ENCODE measurements at places on chromosomes 3 and 15.
A peak's percentile ranks its signal among the peaks of the same experiment; 100 is the strongest.

DNA sequence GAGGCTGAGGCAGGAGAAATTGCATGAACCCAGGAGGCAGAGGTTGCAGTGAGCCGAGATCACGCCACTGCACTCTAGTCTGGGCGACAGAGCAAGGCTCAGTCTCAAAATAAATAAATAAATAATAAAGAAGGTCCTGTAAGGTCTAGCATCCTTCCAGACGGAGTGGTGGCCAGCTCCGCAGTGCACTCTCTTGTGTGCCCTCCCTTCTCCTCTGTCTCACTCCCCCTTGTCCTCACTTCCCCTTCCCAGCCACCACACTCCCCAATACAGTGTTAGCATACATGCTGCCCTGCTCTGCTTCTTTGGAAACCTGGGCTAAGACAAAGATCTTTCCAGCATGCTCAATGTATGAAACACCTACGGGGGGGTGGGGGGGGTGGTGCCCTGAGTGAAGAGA lies 3.4 kb upstream of the CLN6 start:
- DNase-seq: no peak

DNA sequence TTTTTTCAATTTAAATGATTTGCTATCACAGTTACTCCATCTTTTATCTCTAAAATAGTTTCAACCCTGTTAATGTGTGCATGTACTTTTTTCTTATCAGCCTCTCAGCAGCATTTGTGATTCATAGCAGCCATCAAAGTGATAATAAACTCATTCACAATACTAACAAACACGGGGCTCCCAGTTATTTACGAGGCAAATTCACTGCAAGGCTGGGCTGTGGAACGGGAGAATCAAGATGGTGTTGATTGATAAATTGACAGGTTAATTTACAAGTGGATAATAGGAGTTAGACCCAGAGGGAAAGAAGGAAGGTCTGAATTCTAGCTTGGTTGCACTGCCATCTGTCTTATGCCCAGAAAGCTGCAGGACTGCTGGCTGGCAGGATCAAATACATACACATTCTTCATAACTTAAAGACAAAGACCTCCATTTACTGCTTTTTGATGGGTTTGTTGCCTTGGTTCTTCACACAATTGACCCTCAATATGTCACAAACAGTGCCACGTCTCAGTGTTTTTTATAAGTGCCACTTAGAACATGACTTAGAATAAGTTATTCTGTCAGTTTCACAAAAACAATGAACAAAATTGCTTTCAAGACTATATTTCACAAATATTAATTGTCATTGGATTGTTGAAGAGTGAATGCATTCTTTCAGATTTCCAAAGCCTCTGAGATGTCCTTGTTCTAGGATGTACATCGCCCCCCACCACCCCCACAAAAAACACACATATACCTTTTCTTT lies 562.8 kb downstream of the NR2F2 start:
- peak; percentile 20 for DNase-seq

DNA sequence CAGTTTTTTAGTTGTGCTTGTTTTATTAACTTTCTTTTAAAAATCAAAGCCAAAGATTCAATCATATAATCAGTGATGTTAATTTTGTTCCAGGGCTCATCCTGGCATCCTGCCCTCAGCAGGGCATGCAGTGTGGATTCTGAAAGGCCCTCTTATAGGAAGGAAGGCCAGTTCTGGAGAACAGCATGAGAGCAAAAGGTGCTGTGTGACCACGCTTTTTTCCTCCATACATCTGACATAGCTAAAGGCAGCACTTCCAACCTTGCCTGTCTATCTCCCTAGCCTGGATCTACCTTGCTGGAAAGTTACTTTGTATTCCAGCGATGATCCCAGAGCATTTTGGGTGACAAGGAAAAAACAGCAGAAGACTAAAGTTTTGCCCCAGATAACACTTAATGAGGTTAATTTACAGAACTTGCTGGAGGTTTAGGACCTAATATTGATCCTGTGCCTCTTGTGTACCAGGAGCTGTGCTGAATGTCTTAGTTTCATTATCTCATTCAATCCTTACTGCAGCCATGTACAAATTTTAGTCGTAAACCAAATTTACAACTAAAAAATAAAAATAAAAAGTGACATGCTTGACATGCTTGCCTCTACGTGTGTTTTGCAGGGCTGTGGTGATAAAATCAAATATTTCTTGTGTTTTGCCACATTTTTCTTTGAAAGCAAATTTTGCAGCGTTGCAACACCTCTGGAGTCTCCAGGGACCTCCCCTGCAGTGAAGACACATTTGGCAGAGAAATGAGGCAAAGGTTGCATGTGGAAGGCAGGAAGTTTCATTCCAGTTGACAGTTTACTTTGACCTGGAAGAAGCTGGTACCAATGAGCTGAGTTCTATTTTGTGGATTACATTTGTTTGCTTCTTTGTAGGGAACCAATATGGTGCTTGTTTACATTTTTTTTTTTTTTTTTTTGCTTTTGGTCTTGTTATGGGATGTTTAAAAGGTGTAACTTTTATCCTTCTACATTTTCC lies 13.2 kb downstream of the IL1RAP start:
- DNase-seq: no peak

DNA sequence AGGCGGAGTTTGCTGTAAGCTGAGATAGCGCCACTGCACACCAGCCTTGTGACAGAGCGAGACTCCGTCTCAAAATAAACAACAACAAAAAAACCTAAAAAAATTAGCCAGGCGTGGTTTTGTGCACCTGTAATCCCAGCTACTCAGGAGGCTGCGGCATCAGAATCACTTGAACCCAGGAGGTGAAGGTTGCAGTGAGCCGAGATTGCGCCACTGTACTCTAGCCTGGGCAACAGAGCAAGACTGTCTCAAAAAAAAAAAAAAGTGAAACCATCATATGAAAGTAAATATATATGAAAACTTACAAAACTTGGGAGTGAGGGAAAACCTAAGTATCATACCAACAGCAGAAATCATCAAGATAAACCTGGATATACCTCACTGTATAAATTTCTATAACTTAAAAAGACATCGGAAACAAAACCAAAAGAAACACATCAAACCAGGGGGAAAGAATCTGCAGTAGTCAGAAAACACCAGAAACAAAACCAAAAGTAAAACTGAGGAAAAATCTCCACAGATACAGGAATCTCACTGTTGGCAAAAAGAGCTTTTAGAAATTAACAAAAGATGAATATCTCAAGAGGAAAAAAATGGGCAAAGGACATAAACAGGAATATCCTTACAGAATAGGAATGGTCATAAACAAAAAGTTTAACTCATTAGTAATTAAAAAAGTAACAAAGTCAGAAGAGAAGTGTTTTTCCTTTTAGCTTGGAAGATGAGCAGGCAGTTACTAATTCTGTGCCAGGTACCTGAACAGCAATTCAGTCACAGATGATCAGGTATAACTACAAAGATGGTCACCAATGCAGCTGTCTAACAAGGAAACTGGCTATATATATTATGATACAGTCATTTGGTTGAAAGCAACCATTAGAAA lies 41.3 kb downstream of the ETV5 start:
- DNase-seq: no peak

- no peak for DNase-seq
Measured at GRCh38 chr3:8732413-8732812, 1.2 kb upstream of the CAV3 start.

GRCh38 chr3:177461765-177462164 lies 264.5 kb upstream of the TBL1XR1 start:
- DNase-seq: no peak

- no peak for DNase-seq
Measured at GRCh38 chr15:41775651-41776050, 1.4 kb downstream of the MAPKBP1 start.

- DNase-seq: no peak
Measured at GRCh38 chr3:50205413-50206276, 574 bp downstream of the SLC38A3 start.

- DNase-seq: peak; percentile 80
Measured at GRCh38 chr3:127746400-127747057, 73.8 kb downstream of the ABTB1 start.

DNA sequence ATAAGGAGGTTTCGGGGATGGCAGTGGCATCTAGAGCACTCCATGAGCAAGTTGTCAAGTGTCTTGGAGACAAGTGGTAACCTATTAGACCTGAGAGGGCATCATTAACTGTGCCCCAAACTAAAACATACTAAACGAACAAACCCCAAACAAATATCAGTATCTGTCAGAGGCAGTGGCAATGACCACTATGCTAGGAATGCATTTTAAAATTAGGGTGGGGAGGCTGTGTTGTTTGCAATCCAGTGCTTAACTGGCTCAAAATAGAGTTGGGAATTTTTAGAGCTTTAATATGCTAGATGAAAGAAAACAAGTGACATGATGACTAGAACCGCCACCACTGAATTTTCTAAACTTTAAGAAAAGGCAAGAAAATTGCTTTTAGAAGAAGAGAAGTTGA lies 51.8 kb upstream of the TPRG1 start:
- DNase-seq: no peak

All from NCI-H524 (cell line).